Airway epithelial cell (primary cell): ENCODE measurements at places on chromosomes 12 and 14. TPM values are rescaled to one million over a fixed set of nuclear protein-coding genes. Genes with fewer than 3 reads are reported as not detected.

The UBR7 gene
- total RNA-seq, result 13.1 and 24.5 TPM in 2 replicates

The SRGAP1 gene
- total RNA-seq, result 3.3 and 6.0 TPM in 2 replicates

The ADGRD1 gene
- total RNA-seq, result not detected in 2 replicates

The JPH4 gene
- not detected in 2 replicates for total RNA-seq

The KRT82 gene
- total RNA-seq, result not detected in 2 replicates

The FZD10 gene
- 0.92 and 1.1 TPM in 2 replicates for total RNA-seq

The EGLN3 gene
- 18.0 and 25.5 TPM in 2 replicates for total RNA-seq

The PRKAG1 gene
- 71.0 and 72.2 TPM in 2 replicates for total RNA-seq

The CLEC2A gene
- not detected in 2 replicates for total RNA-seq

The SMCO2 gene
- 0.56 TPM in 1 of 2 replicates, not detected in the other for total RNA-seq

The TAOK3 gene
- 10.3 and 11.4 TPM in 2 replicates for total RNA-seq

The PRORP gene
- 44.9 and 55.0 TPM in 2 replicates for total RNA-seq

The SMAGP gene
- 59.6 and 63.3 TPM in 2 replicates for total RNA-seq

The TSPAN19 gene
- 0.21 TPM in 1 of 2 replicates, not detected in the other for total RNA-seq

The KLRB1 gene
- not detected in 2 replicates for total RNA-seq

The KCNJ8 gene
- 0.14 and 0.33 TPM in 2 replicates for total RNA-seq

The PLCZ1 gene
- total RNA-seq, result not detected in 2 replicates
